M059J (cell line): ENCODE measurements at places on chromosomes 3 and 15.
A peak's percentile ranks its signal among the peaks of the same experiment; 100 is the strongest.

GRCh38 chr3:157093096-157093495 lies 66.9 kb downstream of the CCNL1 start:
- DNase-seq = no peak

DNA sequence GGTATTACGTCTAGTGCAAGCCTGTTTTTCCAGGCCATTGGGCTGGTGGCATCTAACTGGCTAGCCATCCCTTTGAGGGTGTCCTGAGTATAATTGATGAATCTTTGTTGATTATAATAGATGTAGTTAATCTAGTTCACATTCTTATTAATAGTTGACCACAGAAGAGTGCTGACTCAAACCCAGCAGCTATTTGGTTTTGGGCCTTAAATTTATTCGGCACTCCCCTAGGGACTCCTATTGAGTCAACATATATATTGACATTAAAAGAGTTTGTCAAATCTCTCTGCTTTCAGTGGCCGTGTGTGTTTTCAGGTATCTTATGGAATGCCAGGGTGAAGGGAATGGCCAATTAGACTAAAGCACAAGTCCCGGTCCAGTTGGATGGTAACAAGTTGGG lies 19.7 kb downstream of the ARL8B start:
- no peak for DNase-seq

- DNase-seq = peak; percentile 39
Measured at GRCh38 chr15:44711743-44712345, 527 bp downstream of the B2M start.

DNA sequence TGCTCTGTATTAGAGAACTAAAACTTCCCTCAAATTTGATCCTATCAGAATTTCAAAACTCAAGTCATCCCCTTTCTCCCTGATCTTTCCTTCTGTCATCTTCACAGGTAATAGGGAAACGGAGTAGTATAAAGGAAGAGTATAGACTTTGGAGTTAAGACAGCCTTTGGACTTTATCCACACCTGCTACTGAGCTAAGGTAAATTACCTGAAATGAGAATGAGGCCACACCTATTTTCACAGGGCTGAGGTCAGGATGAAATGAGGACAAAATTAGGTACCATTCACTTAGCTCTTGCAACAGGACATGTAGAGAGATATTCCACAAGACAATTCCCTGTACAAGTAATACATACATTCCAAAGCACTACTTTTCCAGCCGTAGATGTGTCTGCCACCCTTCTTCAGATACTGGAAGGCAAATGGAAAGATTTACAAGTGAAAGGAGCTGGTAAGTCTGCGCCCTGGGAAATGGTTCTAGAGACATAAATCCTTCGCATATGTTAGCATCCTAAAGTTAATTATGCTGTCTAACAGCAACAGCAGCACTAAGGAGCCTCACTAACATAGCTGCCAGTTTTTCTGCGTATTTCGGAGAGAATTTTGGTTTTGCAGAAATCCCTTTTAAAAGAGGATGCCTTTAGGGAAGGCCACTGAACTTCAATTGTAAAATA lies 461.8 kb downstream of the SHQ1 start:
- DNase-seq = no peak

GRCh38 chr3:29731050-29731449 lies 450.2 kb downstream of the RBMS3 start:
- no peak for DNase-seq
